Keratinocyte (primary cell): ENCODE measurements at places on chromosomes 11 and 22.

GRCh38 chr11:129374993-129375750 lies 476 bp upstream of the BARX2 start:
- DNase-seq = no peak

GRCh38 chr22:45240810-45241631 lies at the start of gene KIAA0930:
Gene KIAA0930 (minus strand): TSS chr22:45240894. CDS start chr22:45240703, 191 bp downstream.
- DNase-seq = no peak

DNA sequence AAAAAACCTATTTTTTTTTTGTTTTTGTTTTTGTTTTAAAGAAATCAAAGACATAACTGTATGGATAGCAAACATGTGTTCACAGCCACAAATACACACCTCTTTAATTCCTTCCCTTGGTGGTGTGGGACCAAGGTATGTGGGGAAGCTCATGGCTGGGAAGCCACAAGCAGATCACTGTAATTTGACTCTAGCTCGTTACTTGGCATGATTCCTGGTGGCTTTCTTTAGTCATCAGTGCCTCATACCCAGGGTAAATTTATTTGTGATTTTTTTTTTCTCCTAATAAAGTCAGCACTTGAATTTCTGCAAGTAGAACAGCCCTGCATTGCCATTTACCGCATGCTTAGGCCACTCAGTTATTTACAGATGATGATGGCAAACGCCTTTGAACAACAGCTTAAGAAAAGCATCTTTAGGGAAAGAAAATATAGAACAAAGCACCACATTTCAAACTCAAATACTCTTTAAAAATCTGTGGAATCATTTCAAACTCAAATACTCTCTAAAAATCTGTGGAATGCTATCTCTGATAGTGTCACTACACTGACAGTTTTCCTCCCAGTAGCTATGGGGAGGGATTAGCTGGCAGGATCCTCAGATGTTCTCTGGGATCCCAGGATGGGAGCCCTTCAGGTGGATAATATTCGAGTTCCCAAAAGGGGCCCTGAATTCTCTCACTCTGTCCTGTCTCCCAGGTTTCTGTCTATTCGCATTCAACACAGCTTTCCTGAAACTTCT lies 687.2 kb downstream of the OPCML start:
- DNase-seq = no peak

DNA sequence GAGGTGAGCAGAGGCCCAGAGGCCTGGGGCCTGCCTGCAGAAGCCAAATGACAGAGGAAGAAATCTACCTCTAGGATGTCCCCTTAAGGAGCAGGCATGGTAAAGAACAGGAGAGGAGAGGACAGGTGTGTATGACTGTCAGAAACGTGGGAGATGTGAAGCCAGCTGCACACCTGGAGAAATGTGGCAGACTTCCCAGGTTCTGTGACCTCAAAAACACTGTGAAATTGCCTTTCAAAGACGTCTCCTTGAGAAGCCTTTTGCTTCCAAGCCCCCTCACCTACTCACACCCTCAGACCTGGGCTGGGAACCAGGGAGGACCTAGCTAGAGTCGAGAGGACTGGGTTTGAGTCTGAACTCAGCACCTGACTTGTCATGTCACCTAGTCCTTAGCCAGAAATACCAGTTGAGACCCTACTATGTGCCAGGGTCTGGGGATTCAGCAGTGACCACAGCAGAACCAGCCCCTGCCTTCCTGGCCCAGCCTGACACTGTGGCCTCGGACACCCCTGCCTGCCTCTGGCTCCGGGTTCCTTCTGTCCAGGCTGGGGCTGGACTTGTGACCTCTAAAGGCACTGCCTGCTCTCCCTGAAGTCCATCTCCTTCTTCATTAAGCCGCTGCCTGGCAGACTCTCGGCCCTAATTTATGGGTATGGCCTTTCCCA lies 5.6 kb downstream of the TPBGL start:
- no peak for DNase-seq

DNA sequence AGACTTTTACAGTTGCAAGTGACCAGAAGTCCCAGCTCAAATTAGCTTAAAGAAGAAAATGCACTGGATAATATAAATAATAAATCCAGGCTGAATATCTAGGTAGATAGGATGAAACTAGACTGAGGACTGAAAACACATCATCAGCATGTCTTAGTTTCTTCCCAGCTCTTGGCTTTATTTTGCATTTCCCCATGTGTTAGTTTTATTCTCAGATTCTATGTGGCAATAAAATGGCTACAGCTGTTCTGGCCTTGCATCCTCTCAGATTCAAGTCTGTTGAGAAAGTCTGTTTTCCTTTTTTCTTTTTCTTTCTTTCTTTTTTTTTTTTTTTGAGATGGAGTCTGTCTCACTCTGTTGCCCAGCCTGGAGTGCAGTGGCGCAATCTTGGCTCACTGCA lies 22.6 kb upstream of the CAT start:
- no peak for DNase-seq
